T-cell (primary cell): ENCODE measurements at places on chromosomes 16 and 17. TPM values are rescaled to one million over a fixed set of nuclear protein-coding genes. Genes with fewer than 3 reads are reported as not detected.

DNA sequence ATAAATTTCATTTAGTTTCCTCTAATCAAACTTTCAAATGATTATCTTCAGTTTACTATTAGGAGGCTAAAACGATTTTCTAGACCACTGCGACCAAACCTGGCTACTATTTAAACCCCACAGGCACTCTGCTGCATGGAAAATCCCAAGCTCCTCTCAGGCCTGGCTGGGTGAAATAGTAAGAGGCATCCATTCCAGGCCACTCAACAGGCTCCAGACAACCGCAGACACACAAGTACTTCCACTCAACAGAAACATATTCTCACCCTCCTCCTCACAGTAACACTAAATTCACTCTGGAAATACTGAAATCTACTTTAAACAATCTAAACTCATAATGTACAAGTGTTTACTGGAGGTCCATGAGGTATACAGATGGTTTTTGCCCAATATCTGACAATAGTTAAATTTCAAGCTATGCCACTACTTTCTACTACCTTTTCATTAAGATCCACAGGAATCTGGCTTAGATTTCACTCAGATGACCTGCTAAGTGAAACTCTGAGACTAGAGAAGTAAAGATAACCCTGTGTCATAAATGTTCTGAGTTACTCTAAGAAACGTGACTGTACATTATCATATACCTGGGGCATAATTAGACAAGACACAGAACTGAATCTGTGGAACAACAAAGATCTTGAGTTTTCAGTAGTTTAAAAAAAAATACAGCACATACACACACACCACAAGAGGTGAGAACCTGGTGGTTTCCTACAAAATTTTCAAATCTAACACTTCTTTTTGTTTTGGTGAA, 10.4 kb downstream of the VPS53 start:
- DNase-seq = no peak

- DNase-seq = no peak
Measured at GRCh38 chr17:32822996-32823395, 53.9 kb downstream of the MYO1D start.

DNA sequence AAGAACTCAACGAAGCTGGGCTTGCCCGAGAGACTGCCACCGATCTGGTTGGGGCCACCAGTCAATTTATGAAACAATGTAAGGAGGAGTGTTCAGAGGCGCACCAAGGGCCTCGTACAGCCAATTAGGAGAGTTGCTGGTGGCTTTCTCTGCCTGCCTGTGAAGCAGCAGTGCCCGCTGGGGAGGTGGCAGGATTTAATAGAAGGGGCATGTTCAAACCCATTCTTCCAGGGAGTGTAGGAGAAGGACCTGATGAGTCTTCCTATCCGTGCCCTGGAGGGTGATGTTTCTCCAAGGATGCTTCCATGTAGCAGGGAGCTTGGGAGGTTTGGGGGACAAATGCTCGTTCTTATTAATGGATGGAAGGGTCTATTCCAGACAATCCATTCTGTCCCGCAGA, 178.4 kb downstream of the CCDC182 start:
- DNase-seq = no peak

Gene CX3CL1
- not detected for total RNA-seq

Gene SLC5A11
- 0.51 TPM for total RNA-seq

Gene NDUFAF8
- total RNA-seq = 35.0 TPM
